Transverse colon (tissue), 4 donors: ENCODE measurements at places on chromosomes 12 and 14. TPM values are rescaled to one million over a fixed set of nuclear protein-coding genes. Genes with fewer than 3 reads are reported as not detected.

- peak; percentile 20 for DNase-seq
Measured at GRCh38 chr14:50542941-50543418, 10.6 kb upstream of the MAP4K5 start.

DNA sequence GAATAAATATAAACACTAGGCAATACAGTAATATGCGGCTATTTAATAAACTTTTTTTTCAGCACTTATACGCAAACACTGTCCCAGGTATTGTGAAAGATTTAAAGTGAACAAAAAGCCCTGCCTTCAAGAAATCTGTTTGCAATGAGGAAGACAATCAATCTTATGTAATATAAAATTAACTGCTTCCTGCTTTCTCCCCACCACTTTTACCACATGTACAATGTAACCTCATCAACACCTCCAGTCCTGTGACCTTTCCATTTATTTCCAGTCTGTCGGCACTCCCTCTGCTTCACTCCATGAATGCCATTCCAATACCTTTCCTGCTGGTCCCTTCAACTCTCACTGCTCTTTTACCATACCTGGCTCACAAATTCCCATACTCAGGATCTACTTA lies 10.5 kb downstream of the SNX6 start:
- no peak for DNase-seq

DNA sequence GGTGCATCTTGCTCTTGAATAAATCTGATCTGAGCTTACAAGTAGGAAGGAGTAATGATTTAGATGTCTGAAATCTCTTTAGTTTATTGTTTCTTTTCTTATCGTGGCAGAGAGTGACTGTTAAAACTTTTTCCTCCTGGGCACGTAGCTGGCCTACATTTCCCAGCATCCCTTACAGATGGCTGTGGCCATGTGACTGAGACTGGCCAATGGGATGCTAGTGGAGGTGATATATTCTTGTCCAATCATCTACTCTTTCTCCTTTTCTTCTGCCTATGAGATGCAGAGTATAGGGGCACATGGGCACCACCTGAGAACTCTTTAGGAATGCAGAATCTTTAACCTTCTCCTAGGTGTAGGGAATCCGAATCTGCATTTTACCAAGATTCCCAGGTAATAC lies 237.3 kb downstream of the RGS6 start:
- DNase-seq: no peak

- DNase-seq: no peak
Measured at GRCh38 chr14:55518391-55518790, 61.6 kb upstream of the KTN1 start.

DNA sequence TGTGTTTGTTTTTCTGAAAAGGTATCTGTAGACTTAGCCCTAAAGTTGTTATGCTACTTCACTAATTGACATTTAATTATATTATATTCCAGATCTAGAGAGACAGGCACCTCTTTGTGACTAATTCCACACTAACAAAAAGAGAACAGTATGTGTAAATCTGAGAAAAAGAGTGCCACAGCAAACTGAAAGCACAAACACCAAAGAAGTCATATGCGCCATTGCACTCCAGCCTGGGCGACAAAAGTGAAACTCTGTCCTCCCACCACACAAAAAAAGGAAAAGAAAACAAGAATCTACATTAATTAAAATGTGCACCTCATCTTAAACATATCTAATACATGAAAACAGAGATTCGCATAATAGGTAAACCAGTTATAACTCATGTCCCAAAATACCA lies 4.4 kb upstream of the CSRNP2 start:
- no peak for DNase-seq

GRCh38 chr14:80564051-80564450 lies 352.7 kb upstream of the DIO2 start:
- DNase-seq: no peak

DNA sequence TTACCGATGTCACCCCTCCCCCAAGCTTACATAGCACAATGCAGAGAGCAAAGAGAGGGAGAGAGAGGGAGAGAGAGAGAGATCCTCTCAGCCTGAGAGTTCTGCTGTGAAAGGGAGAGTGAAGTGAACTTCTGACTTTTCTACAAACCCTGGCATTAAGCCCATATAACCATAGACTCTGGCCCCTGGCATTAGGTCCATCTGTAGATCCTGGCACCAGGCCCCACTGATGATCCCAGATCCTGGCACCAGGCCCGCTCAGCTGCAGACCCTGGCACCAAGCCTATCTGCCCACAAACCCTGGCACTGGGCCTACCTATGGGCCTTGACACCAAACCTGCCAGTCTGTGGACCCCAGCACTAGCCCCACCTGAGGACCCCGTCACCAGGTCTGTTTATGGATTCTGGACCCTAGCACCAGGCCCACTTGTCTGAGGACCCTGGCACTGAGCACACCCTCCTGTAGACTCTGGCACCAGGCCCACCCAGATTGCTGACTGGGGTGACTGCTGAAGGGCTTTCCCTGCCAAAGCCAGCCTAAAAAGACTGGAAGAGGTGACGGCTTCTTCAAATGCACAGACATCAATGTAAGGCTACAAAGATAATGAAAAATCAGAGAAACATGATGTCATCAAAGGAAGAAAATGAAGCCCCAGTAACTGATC lies 14.5 kb upstream of the KRT83 start:
- peak; percentile 74 for DNase-seq

- DNase-seq: peak; percentile 25
Measured at GRCh38 chr12:109777544-109777943, 55.7 kb downstream of the TRPV4 start.

- DNase-seq: no peak
Measured at GRCh38 chr14:79369359-79370332, 841.7 kb downstream of the DIO2 start.

DNA sequence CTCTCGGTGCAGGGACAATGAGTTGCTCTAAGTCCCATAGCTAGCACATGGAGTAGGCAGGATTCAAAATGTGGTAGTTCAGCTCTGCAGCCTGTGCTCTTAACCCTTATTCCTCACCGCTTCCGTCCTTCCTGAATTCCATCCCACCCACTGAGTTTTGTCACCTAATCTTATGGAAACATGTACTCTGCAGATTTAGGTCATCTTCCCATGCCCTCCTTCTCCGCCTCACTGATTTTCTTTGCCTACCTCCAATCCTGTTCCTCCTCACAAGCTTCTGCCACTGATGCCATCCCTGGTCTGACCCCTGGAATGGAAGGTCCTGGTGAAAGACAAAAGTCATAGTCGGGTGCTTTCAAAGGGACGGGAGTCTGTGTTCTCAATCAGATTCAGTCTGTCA lies 46.5 kb upstream of the ABCC9 start:
- DNase-seq: no peak

DNA sequence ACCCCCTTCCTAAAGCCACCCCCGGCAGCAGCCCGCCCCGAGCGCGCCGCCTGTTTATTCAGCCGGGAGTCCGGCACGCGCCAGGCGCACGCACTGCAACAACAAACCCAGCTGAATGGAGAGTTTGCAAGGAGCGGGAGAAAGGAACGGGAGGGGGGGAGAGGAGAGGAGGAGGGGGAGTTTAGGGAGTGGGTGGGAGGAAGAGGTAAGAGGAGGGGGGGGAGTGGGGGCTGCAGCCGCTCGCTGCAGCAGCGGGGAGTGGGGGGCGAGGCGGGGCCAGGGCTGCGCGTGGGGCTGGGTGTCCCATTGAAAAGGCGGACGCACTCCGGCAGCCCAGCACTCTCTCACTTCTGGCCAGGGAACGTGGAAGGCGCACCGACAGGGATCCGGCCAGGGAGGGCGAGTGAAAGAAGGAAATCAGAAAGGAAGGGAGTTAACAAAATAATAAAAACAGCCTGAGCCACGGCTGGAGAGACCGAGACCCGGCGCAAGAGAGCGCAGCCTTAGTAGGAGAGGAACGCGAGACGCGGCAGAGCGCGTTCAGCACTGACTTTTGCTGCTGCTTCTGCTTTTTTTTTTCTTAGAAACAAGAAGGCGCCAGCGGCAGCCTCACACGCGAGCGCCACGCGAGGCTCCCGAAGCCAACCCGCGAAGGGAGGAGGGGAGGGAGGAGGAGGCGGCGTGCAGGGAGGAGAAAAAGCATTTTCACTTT lies at the start of gene ASCL1:
ASCL1 (plus strand) TSS at position 336 of the 712 bp plus-strand sequence. CDS start 571 bp downstream, outside the sequence.
- no peak for DNase-seq

DNA sequence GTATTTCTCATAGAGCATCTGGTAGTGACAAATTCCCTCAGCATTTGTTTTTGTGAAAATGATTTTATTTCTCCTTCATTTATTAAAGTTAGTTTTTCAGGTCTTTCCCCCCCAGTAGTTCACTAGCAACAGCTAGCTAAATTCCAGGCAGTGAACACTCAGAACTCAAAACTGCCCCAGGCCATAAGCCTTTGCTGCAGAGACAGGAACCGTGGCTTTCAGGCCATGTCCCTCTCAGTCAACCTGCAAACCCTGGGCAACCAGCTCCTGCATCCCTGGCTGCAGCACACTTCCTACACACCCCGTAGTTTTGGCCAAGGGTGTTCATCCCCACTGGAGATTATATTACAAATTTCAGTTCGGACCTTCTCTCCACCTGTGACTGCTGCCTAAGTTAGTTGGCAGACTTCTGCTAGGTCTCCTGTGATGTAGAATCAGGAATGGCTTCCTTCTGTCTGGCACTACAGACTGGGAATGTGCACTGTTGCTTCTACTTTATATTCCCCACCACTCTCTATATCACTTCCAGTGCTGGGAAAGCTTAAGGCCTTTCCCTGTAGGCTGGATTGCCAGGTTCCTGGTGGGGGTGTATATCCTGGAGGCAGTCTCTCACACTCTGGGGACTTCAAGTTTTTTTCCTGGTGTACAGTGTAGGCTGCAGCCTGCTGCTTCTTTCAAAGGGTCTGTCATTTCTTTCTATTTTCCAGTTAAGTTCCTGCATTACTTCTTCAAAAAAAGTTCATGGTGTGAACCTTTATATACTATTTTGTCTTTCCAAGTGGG lies 924.4 kb upstream of the LRFN5 start:
- DNase-seq: no peak

DNA sequence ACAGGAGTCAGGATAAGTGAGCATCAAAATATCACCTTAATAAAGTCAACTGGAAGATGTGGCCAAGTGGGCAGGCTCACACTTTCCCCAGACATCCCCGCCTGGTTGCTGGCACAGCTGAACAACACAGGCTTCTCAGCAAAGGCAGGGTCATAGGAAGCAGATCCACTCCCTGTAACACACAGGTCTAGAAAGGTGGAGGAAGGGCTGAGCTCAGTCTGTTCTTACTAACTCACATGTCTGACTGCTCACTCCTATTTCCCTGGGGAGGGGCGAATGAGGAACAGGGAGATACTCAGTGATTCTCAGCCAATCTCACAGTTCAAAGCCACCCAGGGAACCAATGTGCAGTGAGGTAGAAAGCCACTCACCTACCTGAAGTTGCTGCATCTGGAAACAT lies 45.0 kb upstream of the AMN1 start:
- no peak for DNase-seq

DNA sequence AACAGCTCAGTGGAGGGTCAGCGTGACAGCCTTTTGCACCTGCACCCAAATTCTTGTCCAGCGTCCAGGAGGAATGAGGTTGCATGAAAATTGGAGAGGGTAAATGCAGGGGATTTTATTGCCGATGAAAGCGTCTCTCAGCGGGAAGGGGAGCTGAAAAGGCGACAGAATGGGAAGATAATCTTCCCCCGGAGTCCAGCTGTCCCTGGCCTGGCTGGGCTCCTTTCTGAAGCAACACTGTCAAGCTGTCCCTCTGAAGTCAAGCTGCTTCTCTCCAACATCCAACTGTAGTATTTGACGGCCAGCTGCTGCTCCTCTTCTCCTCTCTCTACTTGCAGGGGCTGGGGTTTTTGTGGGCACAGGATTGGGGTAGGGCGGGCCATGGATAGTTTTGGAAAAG lies 32.7 kb downstream of the NOPCHAP1 start:
- DNase-seq: no peak

- no peak for DNase-seq
Measured at GRCh38 chr14:102481791-102482238, 27.8 kb downstream of the ANKRD9 start.

GRCh38 chr12:26374934-26375680 lies 179.7 kb downstream of the SSPN start:
- DNase-seq: no peak

GRCh38 chr14:64114166-64114565 lies 180.0 kb downstream of the ESR2 start:
- no peak for DNase-seq

DNA sequence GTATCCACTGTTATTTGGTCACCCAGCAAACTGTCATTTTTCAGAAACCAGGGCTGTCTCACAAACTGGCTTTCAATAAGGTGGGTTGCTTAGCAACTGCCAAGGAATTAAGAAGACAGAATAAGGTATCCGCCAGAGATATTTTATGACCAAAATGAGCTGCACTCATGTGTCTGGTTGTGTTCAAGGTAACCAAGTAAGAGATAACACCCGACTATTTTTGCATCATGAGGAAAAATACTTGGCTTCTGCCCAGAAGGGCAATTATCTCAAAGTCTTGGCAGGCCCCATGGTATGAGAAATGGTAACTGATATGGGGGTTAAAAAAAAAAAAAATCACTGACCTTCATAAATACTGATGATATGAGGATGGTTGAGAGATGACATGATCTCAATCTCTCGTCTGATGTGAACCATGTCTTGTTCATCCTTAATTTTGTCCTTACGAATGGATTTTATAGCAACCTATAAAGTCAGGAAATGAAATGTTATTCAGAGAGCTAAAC lies 32.6 kb downstream of the NUAK1 start:
- DNase-seq: no peak

GRCh38 chr14:99241325-99242010 lies 30.5 kb downstream of the BCL11B start:
- no peak for DNase-seq

DNA sequence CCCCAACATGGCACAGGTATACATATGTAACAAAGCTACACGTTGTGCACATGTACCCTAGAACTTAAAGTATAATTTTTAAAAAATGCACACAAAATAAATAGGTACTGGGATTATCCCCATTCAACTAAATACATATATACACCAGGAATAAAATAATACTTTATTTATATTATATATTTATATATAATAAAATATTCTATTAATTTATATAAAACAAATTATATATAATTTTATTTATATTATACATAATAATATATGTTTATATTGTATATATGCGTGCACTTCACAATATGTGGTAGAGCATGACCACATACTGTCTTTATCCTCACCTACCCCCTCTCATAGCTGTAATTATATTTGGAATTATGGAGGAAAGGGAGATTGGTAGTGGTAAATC lies 119.1 kb upstream of the TMEM260 start:
- DNase-seq: no peak

DNA sequence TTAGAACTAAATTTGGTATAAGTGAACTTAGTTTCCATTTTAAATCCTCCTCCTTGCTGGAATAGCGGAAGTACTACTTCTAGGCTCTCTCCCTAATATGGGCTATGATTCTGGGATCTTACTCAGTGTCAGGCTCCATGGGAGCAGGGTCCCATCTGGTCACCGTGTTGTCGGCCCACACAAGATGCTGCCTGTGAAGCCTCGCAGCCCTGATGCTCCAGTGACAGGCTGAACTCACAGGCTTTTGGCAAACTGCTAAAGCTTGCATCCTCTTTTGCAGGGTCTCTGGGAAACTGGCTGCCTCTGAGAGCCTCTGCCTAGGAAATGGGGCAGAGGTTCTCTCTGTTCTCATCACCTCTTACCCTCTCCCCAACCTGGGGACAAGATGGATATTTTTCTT lies 88.4 kb downstream of the RPAP3 start:
- no peak for DNase-seq

The PRKD1 gene
- 3.8 TPM for total RNA-seq

The POC1B gene
- total RNA-seq: 38.6 TPM

The MSI1 gene
- 7.5 TPM for total RNA-seq

The ASIC1 gene
- 0.79 TPM for total RNA-seq

The TAS2R9 gene
- total RNA-seq: not detected

The RITA1 gene
- 18.4 TPM for total RNA-seq

The GPD1 gene
- total RNA-seq: 22.1 TPM

The KLRK1 gene
- 4.9 TPM for total RNA-seq

The ERP29 gene
- 44.5 TPM for total RNA-seq
